ENCODE measurements at places on chromosomes 7 and 10. TPM values are rescaled to one million over a fixed set of nuclear protein-coding genes. Genes with fewer than 3 reads are reported as not detected.

DNA sequence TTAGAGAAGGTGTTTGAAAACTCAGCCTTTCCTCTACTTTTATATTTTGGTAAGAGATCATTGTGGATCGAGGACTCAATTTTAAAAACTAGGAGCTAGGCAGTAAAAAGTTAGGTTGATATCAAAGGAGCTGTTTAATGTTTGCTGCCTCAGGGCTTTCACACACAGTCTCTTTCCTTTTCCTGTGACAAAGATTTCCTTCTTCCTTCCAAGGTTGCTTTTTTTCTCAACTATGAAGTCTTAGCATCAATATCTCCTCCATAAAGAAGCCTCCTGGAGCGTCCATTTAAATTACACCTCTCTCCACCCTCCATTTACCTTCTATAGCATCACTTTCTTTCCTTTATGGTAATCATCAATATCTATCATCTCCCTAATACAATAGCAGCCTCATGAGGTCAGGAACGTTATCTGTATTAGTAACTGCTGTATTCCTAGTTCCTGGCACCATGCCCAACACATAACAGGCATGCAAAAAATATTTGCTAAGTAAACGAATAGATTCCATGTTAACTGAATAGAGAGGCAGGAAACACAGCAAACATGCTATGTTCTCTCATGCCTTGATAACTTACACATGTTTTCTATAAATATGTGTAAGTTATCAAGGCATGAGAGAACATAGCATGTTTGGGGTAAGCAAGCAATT lies 48.5 kb downstream of the GNAT3 start:
- DNase-seq, result no peak

DNA sequence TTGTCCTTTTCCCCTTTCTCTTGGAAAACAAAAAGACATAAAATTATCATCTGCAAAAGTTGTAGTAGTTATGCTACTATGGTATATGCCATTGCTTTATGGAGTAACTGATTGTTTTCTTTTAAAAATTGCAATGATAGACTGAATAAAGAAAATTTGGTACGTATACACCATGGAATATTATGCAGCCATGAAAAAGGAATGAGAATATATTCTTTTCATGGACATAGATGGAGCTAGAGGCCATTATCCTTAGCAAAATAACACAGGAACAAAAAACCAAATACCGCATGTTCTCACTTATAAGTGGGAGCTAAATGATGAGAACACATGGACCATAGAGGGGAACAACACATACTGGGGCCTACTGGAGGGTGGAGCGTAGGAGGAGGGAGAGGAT lies 538.8 kb downstream of the PLXDC2 start:
- no peak for DNase-seq

GRCh38 chr10:117544004-117544701 lies 1.6 kb downstream of the EMX2 start:
- DNase-seq, result peak; percentile 69

DNA sequence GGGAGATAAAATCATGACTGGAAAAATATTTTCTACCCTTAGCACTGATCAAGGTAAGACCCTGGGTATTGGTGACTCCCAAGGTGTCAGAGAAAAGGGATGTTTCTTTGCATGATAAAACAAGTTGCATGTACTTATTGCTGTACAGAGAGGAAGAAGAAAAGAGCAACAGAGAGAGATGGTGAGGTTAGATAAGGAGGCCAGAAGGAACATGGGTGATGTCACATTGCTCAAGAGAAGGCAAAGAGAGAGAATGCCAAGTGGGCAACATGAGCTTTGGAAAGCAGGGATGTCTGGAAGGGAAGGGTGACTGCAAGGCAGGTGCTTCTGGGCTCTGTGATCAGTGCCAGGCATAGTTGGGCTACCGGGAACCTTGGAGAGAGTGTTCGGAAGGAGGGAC lies 65.1 kb upstream of the ADARB2 start:
- DNase-seq, result no peak

GRCh38 chr10:87095236-87095945 lies 385 bp downstream of the SHLD2 start:
- peak; percentile 91 for DNase-seq

DNA sequence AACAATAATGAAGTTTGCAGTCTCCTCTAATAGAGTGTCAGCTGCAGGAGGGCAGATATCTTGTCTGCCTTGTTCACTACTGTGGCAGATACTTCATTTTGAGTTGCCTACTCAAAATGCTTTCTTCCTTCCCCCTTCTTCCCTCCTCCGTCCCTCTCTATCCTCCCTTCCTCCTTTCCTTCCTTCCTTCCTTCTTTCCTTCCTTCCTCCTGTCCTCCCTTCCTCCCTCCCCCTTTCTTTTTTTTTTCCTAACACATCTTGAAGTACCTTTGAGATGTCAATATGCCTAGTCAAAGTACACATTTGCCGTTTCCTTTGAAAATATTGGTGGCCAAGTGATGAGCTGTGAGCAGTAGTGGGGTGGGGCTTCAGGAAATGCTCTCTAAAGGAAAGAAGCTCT lies 18.7 kb upstream of the ST7 start:
- no peak for DNase-seq

GRCh38 chr7:28389504-28390395 lies 22.6 kb upstream of the CREB5 start:
- no peak for DNase-seq

DNA sequence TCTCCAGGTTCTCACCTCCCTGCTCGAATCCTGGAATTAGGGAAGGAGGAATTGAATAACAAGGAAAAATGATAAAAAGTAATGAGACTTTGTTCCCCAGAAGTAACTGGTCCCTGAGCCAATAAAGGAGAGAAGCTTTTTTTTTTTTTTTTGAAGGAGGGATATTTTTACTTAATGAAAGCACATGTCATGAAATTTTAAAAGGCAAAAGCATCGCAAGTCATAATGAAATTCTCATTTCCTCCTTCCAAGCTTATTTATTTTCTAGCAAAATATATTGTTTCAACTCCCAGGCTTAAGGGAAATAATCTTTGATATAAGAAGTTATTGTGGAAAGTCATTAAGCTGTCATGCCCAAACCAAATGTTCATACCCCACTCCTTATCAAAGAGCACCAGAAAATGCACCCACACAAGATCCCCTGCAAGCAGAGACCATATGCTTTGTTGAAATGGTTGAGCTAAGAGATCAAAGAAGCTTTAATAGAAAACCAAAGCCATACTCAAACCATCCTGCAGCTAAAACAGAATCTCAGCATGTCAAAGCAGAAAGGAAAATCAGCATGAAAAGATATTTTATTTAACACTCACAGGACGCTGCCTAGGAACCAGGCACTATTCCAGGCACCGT lies 16.7 kb upstream of the ABCC2 start:
- DNase-seq, result no peak

DNA sequence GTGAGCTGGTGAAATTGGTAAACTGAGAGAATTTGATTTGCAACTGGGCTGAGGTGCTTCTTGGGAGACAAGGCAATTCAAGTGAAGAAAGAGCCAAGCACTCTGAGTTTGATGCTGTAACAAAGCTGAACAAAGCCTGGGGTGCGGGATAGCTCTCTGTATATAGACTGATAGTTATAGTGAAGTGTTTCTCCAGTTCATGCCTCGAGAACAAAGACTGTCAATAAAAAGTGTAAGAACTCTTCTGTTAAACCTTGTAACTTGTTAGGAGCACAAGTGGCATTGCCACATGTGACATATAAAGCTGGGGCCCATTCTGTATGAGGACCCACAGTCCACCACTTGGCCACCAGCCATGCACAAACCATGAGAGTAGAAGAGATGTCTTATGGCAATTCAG lies 11.3 kb upstream of the PNPLA8 start:
- DNase-seq, result no peak

DNA sequence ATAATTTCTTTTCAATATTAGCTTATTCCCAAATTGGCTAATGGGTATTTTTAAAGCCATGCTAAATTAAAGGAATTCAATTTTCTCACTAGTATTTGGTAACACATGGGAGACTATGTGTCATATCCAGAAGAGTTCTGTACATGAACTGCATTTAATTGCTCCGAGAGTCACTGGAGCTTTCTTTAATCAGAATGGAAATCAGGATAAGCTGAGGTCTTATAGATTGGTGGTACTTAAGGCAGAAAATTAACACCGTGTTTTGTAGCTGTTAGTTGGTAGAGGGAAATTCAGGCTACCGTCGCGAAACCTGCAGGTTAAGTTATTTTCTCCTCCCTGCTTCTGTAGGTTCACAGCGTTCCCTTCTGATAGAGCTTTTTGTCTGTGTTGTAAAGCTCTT lies at the start of gene WEE2:
TSS of gene WEE2 (plus strand) at position 3 of the 400 bp plus-strand sequence. CDS start 406 bp downstream, outside the sequence.
- no peak for DNase-seq

DNA sequence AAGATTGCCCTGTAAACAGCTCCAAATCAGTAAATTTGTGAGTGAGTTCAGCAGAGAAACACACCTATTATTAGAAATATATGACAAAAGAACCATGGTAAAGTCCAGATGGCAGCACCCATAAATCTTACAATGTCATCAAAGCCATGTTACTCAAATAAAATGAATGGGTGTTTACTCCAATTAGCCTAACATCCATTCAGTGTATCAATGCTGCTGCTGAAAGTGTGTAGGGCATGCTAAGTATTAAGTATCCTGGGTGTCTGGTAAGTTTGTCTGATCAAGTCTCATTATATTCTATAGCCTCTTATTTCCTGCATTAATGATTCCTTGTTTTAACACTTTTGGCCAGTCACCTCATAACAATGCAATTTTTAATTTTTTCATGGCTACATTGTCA lies 185.5 kb upstream of the STEAP4 start:
- no peak for DNase-seq

DNA sequence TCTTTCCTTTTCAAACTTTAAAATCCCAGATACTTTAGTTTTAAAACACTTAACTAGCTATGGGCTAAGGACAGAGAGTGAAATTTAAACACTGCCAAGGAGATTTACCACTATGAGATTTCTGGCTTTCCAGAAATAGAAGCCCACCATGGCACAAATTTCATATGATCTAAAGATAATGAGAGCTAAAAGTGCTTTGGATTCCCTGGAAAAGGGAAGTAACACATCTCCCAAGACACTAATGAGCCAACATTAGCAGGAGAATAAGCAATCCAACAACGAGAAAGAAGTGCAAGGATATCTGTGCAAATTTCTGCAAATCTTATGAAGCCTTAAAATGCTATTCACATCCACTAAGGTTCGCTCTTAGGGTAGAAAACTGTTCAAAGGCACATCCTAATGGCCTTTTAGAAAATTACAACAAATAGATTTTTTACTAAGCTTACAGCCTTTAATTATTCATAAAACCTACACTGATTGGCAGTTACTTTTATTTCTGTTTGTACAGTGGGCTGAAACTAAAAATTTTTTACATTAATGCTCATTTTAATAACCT lies 100.3 kb downstream of the RAPGEF5 start:
- DNase-seq, result no peak

GRCh38 chr10:8975535-8975934 lies 921.0 kb downstream of the GATA3 start:
- no peak for DNase-seq

DNA sequence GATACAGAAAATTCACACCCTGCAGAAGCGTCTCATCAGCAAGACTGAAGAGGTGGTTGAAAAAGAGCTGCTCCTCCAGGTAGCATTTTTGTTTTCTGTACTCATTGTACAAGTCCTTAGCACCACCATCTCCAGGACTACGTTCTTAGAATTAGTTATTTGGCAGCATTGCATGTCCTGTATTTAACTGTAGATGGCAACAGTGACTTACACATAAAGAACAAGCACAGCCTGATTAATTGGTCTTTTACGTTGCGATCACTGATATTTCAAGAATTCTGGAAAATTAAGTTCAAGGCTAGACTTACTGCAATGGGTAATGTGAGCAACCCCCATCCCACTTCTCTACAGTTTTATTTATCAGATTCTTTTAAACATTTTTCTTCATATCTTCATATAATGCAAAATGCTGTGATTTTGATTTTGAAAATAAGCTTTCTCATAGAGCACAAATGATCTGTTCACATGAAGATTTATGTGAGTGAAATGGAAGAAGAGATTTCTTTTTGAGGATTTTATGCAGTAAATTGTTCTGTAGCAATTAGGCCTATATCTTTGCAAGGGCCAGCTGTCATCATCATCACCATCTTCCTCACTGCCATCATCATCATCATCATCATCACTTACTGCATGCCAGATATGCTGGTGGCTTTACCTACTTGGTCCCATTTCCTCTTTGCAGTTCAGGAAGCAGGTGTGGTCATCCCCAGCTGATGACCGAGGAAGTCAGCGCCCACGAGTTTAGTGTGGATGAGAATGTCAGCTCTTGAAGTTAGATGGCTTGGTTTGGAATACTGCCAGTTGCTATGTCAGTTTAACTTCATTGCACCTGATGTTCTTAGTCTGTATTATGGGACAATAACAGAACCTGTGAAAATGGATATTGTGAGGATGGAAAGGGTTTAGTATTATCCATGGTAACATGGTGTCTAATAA lies 53.4 kb downstream of the CFAP58 start:
- no peak for DNase-seq

DNA sequence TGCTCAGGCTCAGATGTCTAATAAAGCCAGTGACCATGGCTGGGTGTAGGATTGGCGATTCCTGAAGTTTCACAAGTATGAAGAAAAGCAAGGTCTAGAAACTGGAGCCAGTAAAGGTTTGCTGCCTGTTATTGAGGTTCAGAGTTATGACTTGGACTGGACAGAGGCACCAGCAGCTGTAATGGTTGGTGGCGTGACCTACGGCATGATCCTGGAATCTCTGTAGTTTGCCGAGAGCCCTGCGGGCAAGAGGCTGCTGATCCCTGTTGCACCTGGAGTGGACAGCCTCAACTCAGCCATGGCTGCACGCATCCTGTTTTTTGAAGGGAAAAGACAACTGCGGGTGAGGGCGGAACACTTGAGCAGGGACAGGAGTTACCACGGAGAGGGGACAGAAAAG lies 22.4 kb upstream of the SNX13 start:
- DNase-seq, result no peak

GRCh38 chr7:143003393-143004051 lies 23.4 kb downstream of the OR9A2 start:
- no peak for DNase-seq

GRCh38 chr7:80087771-80088170 lies 46.9 kb upstream of the GNAI1 start:
- DNase-seq, result no peak

Gene ZYX
- total RNA-seq, result 73.0 TPM

Gene NXPH1
- not detected for total RNA-seq

Gene LRIT1
- total RNA-seq, result not detected

Gene GDF2
- not detected for total RNA-seq

Gene LRRTM3
- not detected for total RNA-seq

Gene FAM180A
- 5.6 TPM for total RNA-seq

Gene GIMAP8
- total RNA-seq, result 5.6 TPM

Gene PPIA
- total RNA-seq, result 1,889 TPM

Gene SHTN1
- total RNA-seq, result 22.3 TPM

Gene ERVW-1
- total RNA-seq, result not detected

Measured in suprapubic skin (tissue), 4 donors.